T-helper 1 cell treated with Interleukin-12 subunit alpha and Interleukin-12 subunit beta and Interleukin-4 antibody, amounts not matched to agents 30 ng/mL and 1 ng/mL, for 36 hours (primary cell): ENCODE measurements at places on chromosomes 1 and 21. TPM values are rescaled to one million over a fixed set of nuclear protein-coding genes. Genes with fewer than 3 reads are reported as not detected.

Gene PCNX2
- total RNA-seq: 41.2 and 48.8 TPM in 2 replicates

Gene RIPPLY3
- total RNA-seq: not detected in 2 replicates

Gene SEC16B
- not detected in 2 replicates for total RNA-seq

Gene CD1E
- total RNA-seq: not detected in 2 replicates

Gene CFHR4
- total RNA-seq: not detected in 2 replicates

Gene TINAGL1
- total RNA-seq: not detected in 2 replicates

Gene PCSK9
- total RNA-seq: not detected in 2 replicates

Gene UBL4B
- total RNA-seq: not detected in 2 replicates

Gene SYTL1
- total RNA-seq: 104 and 105 TPM in 2 replicates

Gene USP25
- 41.1 and 42.7 TPM in 2 replicates for total RNA-seq

Gene VASH2
- total RNA-seq: 0.15 and 0.64 TPM in 2 replicates

Gene DNAJC6
- 13.0 and 14.0 TPM in 2 replicates for total RNA-seq

Gene GNG12
- total RNA-seq: 0.12 TPM in 1 of 2 replicates, not detected in the other

Gene DRAXIN
- total RNA-seq: 0.10 and 0.15 TPM in 2 replicates

Gene HUNK
- not detected in 2 replicates for total RNA-seq

Gene AJAP1
- total RNA-seq: not detected in 2 replicates

Gene CRNN
- not detected in 2 replicates for total RNA-seq
